Cardiac septum (tissue), 1 donor: ENCODE measurements at places on chromosomes 5 and 9.

DNA sequence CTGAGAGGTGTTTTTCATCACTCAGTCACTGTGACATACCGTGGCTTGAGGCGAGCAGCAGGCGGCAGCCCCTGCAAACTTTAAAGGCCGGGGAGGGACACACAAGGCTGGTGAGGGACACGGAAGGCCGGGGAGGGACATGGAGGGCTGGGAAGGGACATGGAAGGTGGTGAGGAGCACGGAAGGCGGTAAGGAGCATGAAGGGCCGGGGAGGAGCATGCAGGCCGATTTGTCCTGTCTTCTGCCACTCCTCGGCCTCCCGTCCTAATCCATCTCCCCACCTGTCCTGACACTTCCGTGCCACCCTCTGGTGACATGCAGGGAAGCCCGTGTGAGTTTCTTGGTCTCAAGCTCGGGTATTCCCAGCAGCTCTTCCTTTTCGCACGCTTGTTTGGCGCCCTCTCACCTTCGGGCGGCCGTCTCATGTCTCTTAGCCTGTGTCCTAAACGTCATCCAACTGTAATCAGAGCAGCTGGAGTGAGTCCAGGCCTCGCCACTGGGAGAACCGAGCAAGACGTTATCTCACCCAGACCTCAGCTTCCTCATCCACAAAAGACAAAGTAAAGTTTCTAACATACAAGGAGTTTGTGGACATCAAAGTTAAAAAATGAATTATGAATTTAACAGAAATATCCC, 126.5 kb downstream of the MRPL36 start:
- DNase-seq = peak; percentile 50

DNA sequence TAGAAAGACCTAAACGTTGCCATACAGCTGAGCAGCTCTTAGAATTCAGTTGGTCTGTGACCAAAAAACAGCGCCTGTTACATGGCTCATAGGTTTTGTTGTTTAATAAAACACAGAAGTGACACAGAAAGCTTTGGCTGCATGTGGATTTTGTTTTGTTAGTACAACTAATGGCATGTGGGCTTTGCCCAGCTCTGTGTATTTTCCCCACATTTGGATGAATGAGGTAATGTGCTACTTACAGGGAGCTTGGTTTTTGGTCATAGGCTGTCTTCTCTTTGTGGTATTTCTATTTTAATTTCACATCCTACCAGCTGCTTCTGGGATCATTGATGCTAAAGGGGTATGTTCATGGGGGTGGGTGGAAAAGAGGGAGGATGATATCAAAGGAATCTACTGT, 37.0 kb upstream of the POU4F3 start:
- no peak for DNase-seq

- DNase-seq = no peak
Measured at GRCh38 chr9:122468735-122469134, 9.0 kb downstream of the OR1J1 start.

DNA sequence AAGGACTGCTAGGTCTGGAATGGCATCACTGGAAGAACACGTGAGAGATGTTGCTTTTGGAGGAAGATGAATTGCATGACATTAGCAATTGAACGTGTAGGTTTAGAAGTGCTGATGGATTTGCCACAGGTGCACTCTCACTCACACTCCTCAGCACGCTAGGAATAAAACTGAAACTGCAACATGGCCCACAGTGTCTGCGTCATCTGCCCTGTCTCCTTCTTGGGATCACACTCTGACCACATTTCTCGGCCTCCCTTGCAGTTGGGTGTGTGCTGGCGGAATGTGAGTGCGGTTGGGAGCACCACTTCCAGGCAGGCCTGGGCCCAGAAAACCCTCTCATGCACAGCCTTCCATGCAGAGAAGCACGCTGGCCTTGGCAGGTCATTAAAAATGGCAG, 152.8 kb upstream of the LHFPL2 start:
- DNase-seq = no peak

DNA sequence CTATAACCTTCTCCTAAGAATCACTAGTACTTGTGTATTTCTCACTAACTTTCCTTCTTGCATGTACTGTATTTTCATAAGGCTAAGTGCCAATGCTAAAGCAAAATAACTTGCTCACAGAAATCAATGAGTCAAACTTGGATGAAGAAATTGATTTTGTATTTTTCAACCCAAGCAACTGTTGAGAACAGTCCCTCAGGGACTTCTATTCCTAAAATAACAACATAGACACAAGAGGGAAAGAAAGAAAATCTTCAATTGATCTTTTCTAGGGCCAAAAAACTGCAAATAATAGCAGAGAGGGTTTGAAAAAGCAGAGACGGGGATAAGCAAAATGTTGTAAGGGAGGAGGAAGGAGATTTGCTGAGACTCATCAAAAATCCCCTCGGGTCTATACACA, 69.8 kb downstream of the HABP4 start:
- no peak for DNase-seq

DNA sequence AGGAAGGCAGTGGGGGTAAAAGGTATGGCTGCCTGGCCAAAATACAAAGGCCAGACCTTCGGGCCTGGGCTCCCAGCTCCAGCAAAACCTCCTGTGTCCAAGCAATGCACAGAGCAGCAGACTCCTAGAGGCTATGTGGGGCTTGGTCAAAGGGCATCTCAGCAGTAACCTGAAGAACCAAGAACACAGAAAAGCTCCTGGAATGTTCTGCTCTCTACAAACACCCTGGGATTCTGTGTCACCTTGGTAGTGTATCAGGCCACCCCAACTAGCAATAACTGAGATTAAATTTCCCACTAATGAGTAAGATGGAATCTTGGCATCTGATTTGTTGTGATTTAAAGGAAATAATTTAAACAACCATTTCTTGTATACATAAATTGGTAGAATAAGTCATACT, 158.6 kb downstream of the GLIS3 start:
- DNase-seq = no peak

GRCh38 chr9:23662320-23662719, 163.7 kb downstream of the ELAVL2 start:
- DNase-seq = no peak

DNA sequence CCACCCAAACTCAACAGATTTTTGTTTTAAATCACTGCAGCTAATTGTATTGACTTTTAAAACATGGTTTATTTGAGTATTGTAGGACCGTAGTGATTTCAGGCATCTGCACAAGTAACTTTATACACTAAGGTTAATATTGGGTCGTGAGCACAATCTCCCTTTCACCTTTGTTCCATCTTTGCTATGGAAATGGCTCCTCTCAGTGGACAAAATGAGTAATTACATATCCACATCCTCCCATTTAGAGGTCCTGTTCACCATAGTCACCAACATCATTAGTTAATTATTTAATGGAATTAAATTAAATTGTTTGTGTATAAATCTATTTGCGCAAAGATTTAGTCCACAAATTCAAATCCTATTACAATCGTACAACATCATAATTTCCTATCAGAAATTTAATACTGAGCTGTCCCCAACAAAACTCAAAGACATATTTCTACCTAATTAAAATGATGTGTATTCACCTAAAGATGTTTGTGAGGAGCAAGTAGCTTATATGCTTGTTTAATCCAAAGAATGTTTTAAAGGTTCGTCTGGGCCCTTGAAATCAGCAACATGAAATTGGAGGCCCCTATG, 173.0 kb upstream of the DAPK1 start:
- DNase-seq = no peak

DNA sequence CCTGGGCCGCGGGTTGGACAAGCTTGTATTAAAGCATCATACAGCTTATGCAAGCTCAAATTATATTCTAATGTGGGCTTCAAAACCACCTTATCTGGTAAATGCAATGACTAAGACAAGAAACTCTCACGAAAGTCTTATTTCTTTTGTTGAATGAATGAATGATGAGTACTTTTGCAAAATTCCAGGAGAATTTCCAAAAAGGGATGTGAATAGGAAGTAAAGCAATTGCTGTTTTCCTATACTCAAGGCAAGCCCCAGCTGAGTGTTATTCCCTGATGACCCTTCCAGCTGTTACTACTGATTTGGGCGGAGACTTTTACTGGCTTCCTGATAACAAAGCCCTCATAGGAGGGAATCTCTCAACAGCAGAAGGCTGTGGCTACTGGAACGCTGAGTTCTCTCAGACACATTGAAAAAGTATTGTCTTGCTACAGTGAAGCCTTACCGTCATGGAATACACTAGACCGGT, 162.8 kb downstream of the SREK1 start:
- no peak for DNase-seq

DNA sequence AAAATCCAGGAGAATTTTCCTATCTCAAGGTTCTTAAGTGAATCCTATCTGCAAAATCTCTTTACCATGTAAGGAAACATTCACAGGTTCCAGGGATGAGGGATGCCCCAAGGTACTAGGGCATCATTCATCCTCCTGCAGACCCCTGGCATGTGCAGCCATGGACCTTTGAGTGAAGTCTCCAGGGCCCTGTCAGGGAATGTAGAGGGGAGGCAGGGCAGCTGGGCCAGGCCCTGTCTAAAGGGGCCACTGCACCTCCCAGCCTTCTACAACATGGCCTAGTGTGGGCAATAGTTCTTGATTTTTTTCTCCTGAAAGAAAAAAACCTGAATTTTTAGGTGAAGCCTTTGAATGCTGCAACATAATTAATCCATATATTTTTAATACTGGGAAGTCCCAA, 63.3 kb downstream of the SEMA4D start:
- no peak for DNase-seq

DNA sequence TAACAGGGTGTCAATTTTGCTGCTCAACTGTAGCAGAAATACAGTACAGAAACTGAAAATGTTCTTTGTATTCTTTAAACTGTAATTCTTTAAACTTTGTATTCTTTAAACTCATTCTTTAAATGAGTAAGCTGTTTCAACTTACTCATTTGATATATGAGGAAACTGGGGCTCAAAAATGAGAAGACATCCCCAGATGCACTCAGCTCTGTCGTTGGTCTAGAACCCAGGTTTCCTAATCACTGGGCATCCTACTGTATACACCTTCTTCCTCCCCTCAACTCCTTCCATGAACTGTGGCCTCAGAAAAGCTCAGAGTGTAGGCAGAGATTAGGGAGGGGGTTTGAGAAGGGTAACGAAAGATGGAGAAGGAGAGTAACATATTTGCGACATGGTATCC, 136.5 kb upstream of the MAST4 start:
- DNase-seq = no peak

DNA sequence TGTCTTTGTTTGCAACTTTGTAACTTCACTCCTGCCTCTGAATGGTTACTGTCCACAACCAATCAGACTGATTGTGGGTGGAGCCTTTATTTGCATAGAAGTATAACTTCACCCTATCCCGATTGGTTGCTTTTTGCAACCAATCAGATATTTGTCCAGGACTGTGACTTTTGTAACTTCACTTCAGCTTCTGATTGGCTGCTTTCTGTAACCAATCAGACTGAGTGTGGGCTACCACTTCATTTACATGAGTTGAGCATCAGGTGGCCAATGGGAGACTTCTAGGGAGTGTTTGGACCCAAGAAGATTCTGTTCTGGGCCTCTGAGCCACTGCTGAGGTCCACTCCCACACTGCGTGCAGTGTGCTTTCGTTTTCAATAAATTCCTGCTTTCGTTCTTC, 1810.7 kb upstream of the CDH6 start:
- DNase-seq = no peak

- no peak for DNase-seq
Measured at GRCh38 chr5:64942460-64942859, 173.7 kb downstream of the CWC27 start.

DNA sequence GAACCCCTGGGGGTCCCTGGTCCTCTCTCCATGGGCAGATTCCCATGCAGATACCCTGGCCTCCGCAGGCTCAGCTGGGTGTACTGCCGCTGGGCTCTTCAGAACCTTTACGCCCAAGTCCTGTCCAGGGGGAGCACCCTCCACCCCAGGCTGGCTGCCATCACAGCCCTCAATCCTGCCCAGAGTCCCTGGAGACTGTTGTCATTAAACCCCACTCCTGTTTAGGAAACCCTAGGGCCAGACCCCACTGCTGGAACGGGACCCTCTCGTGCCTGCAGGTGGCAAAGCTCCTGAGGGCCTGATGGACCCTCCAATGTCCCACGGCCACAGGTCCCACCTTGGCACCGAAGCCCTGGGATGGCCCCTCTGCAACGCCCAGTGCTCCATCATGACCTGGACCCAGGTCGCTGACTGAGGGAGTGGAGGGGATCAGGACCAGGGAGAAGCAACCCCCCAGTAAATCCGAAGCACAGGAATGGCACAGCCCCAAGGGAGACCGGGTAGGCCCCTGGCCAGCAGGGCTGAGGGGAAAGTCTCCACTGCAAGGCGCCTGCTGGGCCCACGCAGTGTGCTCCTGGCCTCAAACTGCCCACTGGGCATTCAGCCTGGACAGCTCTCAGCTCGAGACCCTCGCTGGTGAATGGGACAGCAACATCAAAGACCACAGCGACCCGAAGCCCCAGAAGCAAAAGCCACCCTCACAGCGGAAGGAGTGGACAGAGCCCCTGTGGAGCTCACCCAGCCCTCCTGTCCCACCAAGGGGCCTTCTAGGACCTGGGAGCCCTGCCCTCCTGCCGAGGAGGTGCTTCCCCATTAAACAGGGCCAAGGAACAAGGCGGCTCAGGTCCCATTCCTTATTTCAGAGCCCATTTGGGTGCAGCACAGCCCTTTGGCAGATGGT, 8.3 kb downstream of the ZDHHC11B start:
- no peak for DNase-seq

DNA sequence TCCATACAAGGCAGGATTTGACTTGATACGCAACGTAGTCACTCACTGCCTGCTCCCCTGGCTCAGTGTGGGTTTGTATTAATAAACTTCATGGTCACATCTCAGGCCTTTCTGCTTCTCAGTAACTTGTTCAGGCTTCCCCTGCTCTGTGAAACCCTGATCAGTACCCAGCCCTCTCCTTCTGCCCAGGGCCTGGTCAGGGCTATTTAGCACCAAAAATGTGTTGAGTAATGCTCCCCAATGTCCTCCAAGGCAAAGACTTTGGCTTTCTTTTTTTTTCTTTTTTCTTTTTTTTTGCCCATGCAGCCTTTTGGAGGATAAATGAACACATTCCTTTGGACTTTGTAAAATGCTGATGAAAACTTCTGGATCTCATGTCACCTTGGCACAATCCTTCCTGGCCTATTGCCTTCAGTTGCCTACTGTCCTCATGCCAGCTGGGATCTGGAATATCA, 399.2 kb upstream of the KLF4 start:
- no peak for DNase-seq

- no peak for DNase-seq
Measured at GRCh38 chr5:87872986-87873385, 395.7 kb downstream of the TMEM161B start.
